Amygdala (tissue), 56 donors: ENCODE measurements at places on chromosomes 1 and 21.

DNA sequence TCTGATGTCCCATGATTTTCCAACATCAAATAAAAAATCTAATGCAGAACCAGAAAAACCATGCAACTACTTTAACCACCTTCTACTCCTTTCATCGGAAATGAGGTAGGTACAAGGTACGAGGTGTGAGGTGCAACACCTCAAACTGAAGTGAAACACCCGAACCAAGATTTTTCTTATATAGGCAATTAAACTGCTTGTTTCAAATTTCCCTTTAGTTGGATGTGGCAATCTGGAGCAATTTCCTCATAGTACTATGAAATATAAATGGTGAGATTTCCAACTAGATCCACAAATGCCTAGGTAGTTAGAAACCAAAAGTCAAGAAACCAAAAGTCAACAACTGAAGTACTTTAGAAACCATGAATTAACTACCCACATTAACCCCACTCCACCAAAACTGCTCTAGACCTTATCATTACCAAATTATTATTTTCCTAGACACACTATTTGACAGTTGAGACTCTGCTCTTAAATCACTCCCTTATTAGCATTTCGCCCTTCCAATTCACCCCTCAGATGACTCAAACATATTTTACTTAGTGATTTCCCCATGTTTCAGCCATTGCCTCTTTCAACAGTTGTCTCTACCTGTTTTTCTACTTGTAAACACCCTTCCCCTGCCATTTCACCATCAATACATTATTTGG is 37.8 kb downstream of the FUBP1 start:
- DNase-seq, result no peak

- no peak for DNase-seq
Observed at GRCh38 chr21:45330075-45330781, 42.5 kb upstream of the POFUT2 start.

DNA sequence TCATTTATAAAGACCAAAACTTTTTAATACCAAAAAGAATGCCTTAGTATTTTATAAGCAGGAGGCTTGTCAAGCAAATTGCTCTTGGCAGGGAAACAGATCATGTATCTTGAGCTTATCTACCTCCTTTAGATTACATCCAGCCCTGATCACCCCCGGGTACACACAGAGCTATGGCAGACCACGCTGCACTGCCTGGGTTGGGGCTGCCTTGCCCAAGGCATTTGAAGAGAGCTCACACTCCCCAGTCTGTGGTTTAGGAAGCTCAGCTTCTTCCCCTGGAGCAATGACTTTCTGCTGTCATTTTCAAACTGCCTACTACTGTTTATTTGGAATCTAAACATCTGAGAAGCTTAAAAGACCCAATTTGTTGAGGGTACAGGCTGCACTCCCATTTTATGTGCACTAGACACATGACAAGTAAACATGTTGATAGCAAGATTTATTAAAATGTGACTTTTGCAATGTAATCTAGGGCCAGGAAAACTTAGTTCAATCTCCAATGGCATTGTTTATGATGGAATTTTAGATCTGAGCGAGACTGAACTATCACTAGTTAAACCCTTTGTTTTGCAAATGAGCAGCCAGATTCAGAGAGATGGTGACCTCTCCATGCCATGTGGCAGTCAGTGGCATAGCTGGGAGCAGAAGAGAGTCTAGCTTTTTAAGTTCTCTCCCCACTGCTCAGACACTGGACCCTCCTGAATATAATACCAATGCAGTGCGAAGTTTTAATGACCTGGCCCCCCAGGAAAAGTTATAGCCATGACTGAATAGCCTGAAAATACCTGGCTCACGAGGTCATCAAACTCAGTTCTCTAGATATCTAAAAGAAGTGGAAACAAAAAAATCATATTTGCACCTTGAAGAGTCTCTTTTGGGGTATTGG is 214.9 kb downstream of the HLX start:
- DNase-seq, result no peak

GRCh38 chr21:36964827-36965719 is 1.4 kb downstream of the HLCS start:
- DNase-seq, result no peak

GRCh38 chr1:154433161-154433764 is 28.1 kb downstream of the IL6R start:
- no peak for DNase-seq

DNA sequence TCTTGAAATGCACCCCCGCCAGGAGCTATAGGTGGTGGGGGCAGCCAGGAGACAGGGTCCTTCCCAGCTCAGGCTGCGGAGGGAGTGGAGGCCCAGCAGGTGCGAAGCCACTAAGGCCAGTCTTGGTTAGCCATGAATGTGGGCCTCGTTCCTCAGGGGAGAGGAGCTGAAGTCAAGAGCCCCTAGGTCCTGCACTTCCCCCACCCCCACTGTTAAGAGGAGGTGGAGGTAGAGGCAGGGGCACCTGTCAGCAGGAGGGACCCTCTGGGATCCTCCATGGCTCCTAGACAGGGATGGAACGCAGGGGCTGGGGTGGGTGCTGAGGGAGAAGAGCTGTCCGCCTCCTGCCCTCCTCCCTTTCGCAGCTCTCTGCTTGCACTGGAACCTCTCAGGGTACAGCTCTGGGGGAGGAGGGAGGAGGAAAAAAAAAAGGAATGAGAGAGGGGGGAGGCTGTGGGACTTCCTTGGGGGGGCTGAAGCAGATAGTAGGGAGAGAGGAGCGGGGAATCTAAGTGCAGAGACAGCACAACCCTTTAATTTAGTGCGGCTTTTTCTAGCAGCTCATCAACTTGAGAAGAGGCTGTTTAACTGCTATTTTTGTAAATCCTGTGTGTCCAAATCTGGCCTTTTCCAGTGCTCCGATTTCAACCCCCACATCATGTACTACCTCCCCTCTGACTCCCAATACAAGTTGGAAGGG is 37.0 kb downstream of the MATN1 start:
- no peak for DNase-seq

DNA sequence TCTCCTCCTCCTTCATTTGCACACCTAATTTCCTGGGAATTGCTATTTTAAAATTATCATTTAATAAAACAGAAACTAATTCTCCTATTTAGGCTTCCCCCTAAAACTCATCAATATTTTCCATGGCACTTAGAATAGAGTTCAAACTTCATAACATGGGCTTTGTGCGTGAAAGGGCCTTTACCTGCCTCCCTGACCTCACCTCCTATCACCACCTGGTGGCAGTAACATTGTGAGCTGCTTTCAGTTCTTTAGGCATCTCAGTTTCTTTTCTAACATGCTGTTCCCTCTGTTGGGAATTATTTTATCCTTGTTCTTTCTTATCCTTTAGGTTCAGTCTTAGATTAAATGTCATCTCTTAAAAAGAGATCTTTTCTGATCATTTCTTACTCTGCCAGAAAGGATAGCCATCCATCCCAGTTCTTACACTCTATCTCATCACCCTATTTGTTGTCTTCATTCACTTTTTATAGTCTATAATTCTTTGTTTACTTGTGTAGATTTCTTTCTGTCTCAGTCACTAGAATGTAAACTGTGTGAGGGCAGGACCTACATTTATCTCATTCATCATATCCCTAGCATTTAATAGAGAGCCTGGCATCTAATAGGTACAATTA is 133.8 kb upstream of the KIAA1614 start:
- DNase-seq, result no peak

- DNase-seq, result no peak
Observed at GRCh38 chr1:184900507-184900906, 73.8 kb downstream of the NIBAN1 start.

- no peak for DNase-seq
Observed at GRCh38 chr1:103265551-103265950, 157.2 kb upstream of the COL11A1 start.

DNA sequence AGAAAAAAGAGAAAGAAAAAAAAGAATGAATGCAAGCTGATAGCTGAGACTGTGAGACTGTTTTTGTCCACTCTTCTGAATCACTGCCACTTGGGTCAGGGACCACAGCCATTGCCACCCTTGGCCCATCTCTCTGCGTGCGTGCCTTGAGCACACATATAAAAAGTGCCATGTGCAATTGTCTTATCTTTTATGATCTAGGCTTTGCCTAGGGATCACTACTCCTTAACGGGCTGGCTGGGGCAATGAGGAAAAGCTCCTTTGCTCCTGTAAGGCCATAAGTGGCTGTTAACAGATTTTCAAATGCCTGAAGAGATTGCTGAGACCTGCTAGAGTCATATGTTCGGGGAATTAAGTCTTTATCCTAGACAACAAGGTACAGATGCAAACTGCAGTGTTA is 8.2 kb downstream of the SPATA46 start:
- DNase-seq, result no peak

DNA sequence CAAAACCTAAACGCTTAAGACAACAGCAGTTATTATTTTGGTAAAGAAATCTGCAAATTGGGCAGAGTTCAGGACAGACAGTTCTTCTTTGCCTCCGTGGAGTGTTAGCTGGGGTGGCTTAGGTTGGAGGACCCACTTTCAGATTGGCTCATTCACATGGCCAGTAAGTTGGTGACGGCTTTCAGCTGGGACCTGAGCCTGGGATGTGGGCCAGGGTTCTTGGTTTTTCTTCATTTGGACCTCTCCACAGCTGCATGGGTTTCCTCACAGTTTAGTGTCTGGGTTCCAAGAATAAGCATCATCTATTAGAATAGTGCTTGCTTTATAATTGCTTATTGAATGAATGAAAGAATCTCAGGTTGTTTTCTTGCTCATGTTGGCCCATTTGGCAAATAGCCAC is 72.2 kb downstream of the ATF6 start:
- DNase-seq, result no peak

DNA sequence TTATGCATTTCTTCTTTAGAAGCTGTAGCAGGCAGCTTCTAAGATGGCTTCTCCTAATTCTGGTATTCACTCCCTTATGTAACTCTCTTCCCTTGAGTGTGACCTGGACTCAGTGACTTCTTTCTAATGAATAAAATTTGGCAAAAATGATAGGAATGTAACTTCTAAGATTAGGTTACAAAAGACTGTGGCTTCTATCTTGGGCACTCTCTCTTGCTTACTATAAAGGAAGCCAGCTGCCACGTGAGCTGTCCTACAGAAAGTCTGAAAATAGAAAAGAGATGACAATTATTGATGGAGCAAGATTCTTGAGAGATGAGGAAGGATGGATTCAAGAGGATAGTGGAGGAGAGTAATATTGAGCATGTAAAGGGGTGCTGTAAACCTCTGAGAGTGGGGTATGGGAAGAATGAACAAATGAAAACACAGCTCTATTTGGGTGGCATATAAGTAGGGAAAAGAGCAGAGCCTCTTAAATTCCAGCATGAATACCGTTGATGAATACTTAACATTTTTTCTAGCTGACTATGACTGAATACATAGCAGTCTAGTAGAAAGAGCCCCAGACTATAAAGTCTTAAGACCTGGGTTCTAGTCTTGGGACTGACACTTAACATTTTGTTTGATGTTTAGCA is 5.5 kb downstream of the TSEN15 start:
- DNase-seq, result no peak

DNA sequence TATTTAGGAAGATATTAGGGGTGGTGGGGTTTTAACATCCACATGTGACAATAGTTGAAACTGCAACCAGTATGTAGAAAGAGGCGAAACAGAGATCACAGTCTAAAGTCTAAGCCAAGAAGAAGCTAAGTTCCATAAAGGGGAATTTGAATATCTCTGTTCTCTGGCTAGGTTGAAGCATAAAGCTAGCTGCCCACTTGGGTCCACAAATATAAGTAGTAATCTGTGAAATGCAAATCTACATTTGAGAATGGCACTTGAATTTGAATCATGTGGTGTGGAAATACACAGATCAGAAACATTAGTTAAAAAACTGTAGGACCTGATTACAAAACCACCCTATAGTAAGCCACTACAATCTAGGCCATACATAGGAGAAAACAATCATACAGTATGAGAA is 602.1 kb downstream of the LMO4 start:
- DNase-seq, result no peak

DNA sequence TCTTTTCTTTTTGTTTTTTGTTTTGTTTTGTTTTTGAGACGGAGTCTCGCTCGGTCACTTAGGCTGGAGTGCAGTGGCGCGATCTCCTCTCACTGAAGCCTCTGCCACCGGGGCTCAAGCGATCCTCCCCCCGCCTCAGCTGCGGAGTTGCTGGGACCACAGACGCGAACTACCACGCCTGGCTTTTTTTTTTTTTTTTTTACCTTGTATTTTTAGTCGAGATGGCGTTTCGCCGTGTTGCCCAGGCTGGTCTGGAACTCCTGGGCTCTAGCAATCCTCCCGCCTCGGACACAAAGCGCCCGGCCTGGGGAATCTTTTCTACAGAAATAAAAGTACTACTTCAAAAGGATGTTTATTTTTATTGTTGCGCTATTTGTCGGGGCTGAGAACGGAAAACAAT is 1.1 kb upstream of the SETDB1 start:
- no peak for DNase-seq
